Osteoblast (primary cell): ENCODE measurements at places on chromosomes 1 and 21. TPM values are rescaled to one million over a fixed set of nuclear protein-coding genes. Genes with fewer than 3 reads are reported as not detected.

Gene ADGRL2
- total RNA-seq = 55.4 and 101 TPM in 2 replicates

Gene SF3B4
- 12.4 and 13.4 TPM in 2 replicates for total RNA-seq

Gene FLG2
- total RNA-seq = not detected in 2 replicates

Gene NRDC
- 81.4 and 90.5 TPM in 2 replicates for total RNA-seq

Gene KRTAP10-9
- total RNA-seq = not detected in 2 replicates

Gene GRHL3
- not detected in 2 replicates for total RNA-seq

Gene CD52
- not detected in 2 replicates for total RNA-seq

Gene TNFRSF1B
- total RNA-seq = 11.2 and 12.7 TPM in 2 replicates

Gene LCE1D
- total RNA-seq = not detected in 2 replicates

Gene LIN28A
- total RNA-seq = not detected in 2 replicates

Gene LRRC53
- not detected in 2 replicates for total RNA-seq

Gene MAP3K21
- under 0.01 TPM in 2 replicates for total RNA-seq

Gene TMED5
- total RNA-seq = 50.3 and 51.3 TPM in 2 replicates

Gene RER1
- 77.8 and 95.2 TPM in 2 replicates for total RNA-seq

Gene AVPR1B
- total RNA-seq = not detected in 2 replicates

Gene MEX3A
- 0.88 and 1.1 TPM in 2 replicates for total RNA-seq

Gene SLAMF1
- total RNA-seq = not detected in 2 replicates

Gene FLAD1
- total RNA-seq = 17.1 and 20.6 TPM in 2 replicates

Gene CYYR1
- total RNA-seq = under 0.01 TPM in 1 of 2 replicates, not detected in the other

Gene PADI6
- total RNA-seq = not detected in 2 replicates

Gene DYNLT5
- total RNA-seq = 1.2 and 1.4 TPM in 2 replicates
